ENCODE measurements at places on chromosomes 1 and 21.

GRCh38 chr1:203379825-203380224 is 28.9 kb upstream of the FMOD start:
- DNase-seq: no peak

- peak; percentile 58 for DNase-seq
Observed at GRCh38 chr1:181134543-181135436, 46.3 kb downstream of the IER5 start.

DNA sequence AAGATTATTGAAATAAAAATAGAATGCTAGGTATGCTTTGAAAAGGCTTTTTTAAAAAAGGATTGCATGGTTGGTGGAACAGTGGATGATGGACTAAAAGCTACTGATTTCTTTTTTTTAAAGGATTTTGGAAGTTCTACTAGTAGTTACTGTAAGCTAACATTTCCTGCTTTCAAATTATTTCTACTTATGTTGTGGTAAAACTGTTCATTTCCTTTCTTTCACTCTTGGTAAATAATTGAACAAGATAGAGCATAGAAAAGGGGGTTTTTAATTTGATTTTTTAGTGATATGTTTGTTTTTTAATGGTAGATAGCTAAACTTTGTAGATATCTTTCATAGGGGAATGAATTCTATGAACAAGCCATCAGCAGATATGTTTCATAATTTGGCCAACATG is 104.4 kb downstream of the OLFML2B start:
- no peak for DNase-seq

GRCh38 chr1:178188306-178188705 is 94.4 kb downstream of the RASAL2 start:
- DNase-seq: no peak

GRCh38 chr1:7280347-7280960 is 490.6 kb upstream of the VAMP3 start:
- no peak for DNase-seq

GRCh38 chr1:63523738-63524137 is 413 bp downstream of the EFCAB7 start:
- DNase-seq: no peak

DNA sequence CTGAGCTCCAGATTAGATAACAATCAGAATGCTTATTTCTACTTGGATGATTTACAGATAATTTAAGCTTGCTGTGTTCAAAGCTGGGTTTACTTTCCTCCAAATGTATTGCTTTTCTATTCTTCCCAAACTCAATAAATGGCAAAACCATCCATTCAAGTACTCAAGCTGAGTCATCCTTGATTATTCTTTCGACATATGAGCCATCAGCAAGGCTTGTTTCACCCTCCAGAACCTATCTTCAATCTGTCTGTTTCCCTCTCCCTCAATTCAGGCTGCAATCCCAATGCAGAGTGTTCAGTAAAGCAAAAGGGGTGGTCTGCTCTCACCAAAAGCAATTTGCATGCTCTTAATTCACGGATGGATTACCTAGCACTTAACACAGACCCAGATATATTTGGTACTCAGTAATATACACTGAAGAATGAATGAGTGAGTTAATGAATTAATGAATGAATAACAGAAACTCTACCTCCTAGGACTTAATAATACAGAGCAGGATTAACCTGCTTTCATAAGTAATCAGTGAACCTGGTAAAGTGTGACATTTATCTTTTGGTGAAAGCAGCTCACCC is 41.9 kb downstream of the DDR2 start:
- peak; percentile 76 for DNase-seq

DNA sequence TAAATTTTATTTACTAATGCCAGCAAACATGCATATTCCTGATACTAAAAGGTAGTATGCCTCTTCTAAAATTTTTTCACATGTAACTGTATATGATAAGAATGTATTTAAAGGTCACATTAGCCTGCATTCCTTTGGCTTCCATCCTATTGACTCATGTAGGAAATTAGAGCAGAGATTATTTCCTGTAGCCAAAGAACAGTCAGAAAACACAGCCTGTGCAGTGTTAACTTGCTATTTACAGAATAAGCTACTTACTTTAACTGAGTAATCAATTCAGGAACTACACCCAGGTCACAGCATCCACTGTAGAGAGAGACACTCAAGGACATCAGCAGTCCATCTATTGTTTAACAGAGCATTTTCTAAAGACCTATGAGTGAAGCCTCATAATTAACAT is 154.5 kb upstream of the ADGRL4 start:
- peak; percentile 57 for DNase-seq

DNA sequence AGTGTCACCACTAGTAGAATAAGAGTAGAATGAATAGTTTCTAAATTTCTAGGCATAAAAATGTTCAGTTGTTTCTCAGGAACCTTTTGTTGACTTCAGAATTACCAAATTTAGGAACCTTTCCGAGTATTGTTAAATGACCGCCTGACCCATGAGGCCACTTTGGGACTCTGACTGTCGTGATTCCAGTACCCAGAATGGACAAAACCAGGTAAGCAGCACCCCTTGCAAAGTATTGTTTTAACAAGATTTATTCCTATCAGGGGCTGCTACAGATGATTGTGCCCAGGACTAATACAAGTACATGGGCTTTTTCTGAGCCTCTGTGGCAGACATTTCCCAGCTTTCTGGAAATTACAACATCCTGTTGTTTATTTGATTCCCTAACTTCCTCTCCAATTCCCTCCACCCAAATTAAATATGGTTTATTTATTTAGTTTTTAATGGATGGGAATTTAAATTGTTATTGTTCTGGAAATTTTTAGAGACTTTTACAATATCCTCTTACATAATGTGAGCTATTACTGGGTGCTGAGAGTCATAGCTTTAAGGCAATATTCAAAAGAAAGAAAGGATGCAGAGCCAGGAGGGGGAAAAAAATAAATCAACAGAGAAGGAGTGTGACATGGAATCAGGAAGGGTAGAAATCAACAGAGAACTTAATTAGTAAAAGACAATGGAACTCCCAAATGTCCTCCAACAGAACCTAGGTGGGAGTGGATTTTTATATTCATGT is 37.4 kb upstream of the NTPCR start:
- DNase-seq: no peak

- peak; percentile 11 for DNase-seq
Observed at GRCh38 chr1:28640766-28641165, 2.1 kb downstream of the TAF12 start.

GRCh38 chr1:119827010-119827409 is 15.8 kb upstream of the REG4 start:
- no peak for DNase-seq

DNA sequence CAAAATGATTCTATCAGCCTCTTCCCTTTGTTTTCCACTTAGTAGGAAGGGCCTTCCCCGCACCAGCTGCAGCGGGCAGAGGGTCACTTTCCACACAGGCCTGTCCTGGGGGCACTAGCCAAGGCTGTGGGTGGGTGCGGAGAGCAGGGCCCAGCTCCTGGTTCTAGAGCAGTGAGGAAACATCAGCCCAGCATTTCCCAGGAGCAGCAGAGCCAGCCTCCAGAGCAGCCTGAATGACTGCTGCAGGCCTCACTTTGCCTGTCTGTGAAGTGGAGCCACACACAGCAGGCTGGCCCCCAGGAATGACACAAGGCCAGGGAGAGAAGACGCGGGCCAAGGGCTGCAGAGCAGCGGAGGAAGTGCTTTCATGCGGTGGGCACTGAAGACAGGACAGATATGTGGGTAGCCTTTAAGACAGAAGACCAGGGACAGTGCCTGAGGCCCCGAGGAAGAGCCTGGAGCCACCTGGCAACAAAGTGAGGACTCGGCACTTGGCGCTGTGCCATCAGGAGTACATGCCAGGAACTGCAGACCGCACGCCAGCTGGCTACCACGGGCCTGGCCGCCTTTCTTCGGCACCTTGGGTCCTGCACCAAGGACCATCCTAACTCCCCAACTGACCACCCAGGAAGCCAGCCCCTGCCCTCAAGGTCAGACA is 42.0 kb downstream of the ACOT7 start:
- DNase-seq: no peak

DNA sequence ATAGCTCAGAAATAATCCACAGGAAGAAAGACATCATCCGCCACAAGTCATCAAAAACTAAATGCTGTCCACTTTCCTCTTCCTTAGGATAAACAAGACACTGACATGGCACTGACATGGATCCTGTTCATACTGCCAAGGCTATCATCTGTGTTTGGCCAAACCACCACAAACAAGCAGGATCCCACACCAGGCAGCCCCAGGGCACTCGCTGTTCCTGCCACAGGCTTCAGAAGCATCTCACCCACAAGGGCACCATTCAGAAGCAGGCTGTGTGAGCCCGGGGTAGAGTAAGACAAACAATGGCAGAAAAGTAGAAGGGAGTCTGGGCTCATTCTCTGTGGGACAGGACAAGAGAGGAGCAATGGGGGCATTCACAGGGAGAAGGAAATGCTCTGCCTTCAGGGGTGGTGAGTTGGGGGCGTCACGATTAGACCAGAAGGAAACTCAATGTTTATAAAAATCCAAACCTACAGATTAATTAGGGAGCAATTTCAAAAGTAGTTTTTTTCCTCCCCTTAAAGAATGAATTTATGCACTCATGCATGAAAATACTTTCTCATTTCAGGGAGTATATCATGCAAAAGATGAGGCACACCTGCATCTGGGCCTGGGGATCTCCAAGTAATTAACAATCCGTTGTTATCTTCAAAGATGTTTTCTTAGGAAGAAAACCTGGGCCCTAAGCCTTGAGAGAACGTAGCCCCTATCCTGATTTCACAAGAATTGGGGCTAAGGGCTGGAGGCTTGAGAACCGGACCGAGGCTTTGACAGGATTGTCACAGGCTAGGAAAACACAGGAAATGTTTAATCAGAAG is 43.3 kb upstream of the ATP1A1 start:
- DNase-seq: no peak

DNA sequence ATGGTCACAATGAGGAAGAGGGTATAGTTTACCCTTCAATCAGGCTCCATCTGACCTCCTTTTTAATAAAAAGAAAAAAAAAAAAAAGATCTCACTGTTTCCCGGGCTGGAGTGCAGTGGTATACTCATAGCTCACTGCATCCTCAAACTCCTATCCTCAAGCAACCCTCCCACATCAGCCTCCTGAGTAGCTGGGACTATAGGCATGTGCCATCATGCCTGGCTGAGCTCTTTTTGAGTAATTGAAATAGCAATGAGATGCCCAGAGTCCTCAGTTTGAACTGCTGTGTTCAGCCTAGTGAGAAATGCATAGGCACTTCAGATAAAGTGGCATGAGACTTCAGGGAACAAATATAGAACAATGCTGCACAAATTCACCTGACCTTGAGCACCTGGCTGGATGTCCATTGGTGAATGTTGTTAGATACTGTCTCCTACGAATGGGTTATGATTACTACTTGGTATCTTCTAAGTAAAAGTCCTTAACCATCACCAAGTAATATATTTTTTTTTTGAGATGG is 67.6 kb downstream of the NR5A2 start:
- DNase-seq: no peak
